ENCODE measurements at places on chromosomes 6 and 20. TPM values are rescaled to one million over a fixed set of nuclear protein-coding genes. Genes with fewer than 3 reads are reported as not detected.

DNA sequence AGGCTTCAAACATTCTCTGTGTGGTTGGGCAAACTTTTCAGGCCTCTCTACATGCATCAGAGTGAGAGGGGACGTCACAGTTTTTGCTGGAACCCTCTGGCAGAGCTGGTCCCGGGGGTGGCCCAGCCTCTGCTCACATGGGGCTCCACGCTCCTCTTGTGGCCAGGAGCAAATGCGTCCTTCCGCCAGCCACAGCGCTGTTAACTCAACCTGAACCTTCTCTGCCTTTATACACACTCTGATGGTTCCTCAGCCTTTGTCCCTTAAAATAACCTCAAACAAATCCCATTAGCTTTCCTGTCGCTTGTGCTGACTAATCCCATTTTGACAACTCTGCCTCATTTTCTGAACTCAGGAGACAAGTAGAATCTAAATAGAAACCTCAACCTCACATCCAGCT lies 39.4 kb upstream of the TGM6 start:
- no peak for DNase-seq
- no peak overlapping the region for H3K27ac ChIP-seq
- H3K4me3 ChIP-seq, result no peak overlapping the region
- no peaks in the 10 kb centered on the region for H3K27me3 ChIP-seq

- no peaks in the 10 kb centered on the region for H3K27me3 ChIP-seq
- no peaks in the 10 kb centered on the region for H3K36me3 ChIP-seq
- H3K4me3 ChIP-seq, result no peak overlapping the region
- DNase-seq, result no peak
- no peak overlapping the region for H3K27ac ChIP-seq
Measured at GRCh38 chr20:46156065-46156464, 38.0 kb downstream of the CD40 start.

The OPRM1 gene
- not detected for polyA plus RNA-seq

The GMPR gene
- 4.3 TPM for polyA plus RNA-seq

GRCh38 chr6:7848229-7848628 lies 62.4 kb downstream of the TXNDC5 start:
- no peaks in the 10 kb centered on the region for H3K27me3 ChIP-seq
- no peak overlapping the region for H3K27ac ChIP-seq
- H3K4me3 ChIP-seq, result no peak overlapping the region
- DNase-seq, result no peak

GRCh38 chr6:35049156-35049735 lies 91.9 kb downstream of the TCP11 start:
- DNase-seq, result no peak
- peaks cover 11% of the 10 kb centered on the region for H3K36me3 ChIP-seq
- peak overlapping the region; percentile 87 for H3K27ac ChIP-seq
- H3K4me3 ChIP-seq, result no peak overlapping the region
- peaks cover 74% of the 10 kb centered on the region for H3K4me1 ChIP-seq
- no peaks in the 10 kb centered on the region for H3K27me3 ChIP-seq

The RWDD1 gene
- polyA plus RNA-seq, result 34.7 TPM

DNA sequence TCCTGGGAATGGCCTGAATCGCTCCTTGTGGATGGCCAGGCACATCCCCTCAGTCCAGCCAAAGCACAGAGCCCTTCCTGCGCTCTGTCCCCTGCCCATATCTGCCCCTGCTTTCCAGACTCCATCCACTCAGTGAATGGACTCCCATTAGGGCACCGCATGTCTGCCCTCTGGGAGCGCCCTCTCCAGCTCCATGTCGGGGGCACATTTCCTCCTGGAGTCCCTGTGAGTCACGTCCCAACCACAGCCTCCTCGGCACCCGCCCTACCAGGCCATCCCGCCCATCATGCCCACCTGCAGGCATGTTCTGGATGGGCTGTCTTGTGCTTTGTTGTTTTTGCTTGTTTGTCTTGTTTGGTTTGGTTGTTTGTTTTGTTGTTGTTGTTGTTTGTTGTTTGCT lies 96.8 kb downstream of the PSMB1 start:
- peaks cover 10% of the 10 kb centered on the region for H3K4me1 ChIP-seq
- H3K36me3 ChIP-seq, result no peaks in the 10 kb centered on the region
- H3K4me3 ChIP-seq, result no peak overlapping the region
- H3K27ac ChIP-seq, result no peak overlapping the region
- DNase-seq, result no peak

GRCh38 chr6:54291738-54292137 lies 16.5 kb upstream of the TINAG start:
- H3K36me3 ChIP-seq, result no peaks in the 10 kb centered on the region
- no peak for DNase-seq
- H3K4me3 ChIP-seq, result no peak overlapping the region

GRCh38 chr6:5339786-5340185 lies 78.5 kb downstream of the FARS2 start:
- no peaks in the 10 kb centered on the region for H3K4me1 ChIP-seq
- no peaks in the 10 kb centered on the region for H3K27me3 ChIP-seq
- no peak overlapping the region for H3K4me3 ChIP-seq
- no peaks in the 10 kb centered on the region for H3K36me3 ChIP-seq

DNA sequence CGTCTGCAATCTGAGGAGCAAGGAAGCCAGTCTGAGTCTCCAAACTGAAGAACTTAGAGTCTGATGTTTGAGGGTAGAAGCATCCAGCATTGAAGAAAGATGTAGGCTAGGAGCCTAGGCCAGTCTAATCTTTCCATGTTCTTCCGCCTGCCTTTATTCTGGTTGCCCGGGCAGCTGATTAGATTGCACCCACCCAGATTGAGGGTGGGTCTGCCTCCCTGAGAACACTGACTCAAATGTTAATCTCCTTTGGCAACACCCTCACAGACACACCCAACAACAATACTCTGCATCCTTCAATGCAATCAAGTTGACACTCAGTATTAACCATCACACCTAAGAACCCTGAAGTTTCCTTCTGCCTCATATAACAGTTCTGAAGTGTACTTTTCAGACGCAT lies 350.1 kb downstream of the RFPL4B start:
- no peaks in the 10 kb centered on the region for H3K4me1 ChIP-seq
- H3K36me3 ChIP-seq, result no peaks in the 10 kb centered on the region
- H3K27ac ChIP-seq, result no peak overlapping the region

- no peak overlapping the region for H3K27ac ChIP-seq
- DNase-seq, result no peak
- H3K4me3 ChIP-seq, result no peak overlapping the region
- no peaks in the 10 kb centered on the region for H3K27me3 ChIP-seq
- H3K4me1 ChIP-seq, result no peaks in the 10 kb centered on the region
- peaks cover 94% of the 10 kb centered on the region for H3K36me3 ChIP-seq
Measured at GRCh38 chr20:49030954-49031619, 15.0 kb upstream of the CSE1L start.

The ZNF334 gene
- not detected for polyA plus RNA-seq
